ENCODE measurements at places on chromosomes 6 and 20.
A peak's percentile ranks its signal among the peaks of the same experiment; 100 is the strongest.

DNA sequence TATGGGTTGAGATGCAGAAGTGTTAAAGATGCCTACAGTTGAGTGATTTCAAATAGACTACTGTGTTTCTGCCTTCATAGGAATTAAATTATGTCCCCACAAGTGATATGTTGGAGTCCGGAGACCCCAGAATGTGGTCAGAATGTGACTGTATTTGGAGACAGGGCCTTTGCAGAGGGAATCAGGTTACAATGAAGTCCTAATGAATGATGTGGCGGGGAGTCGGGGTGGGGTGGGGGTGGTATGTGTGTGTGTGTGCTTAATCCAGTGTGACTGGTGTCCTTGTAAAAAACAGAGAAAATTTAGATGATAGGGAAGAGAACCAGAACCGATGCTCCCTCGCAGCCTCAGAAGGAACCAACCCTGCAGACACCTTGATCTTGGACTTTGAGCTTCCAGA, 448.2 kb downstream of the QKI start:
- DNase-seq, result no peak

GRCh38 chr6:110449541-110449895, 26.9 kb downstream of the SLC22A16 start:
- DNase-seq, result no peak

GRCh38 chr6:107820338-107821261, 3.5 kb downstream of the SCML4 start:
- no peak for DNase-seq

DNA sequence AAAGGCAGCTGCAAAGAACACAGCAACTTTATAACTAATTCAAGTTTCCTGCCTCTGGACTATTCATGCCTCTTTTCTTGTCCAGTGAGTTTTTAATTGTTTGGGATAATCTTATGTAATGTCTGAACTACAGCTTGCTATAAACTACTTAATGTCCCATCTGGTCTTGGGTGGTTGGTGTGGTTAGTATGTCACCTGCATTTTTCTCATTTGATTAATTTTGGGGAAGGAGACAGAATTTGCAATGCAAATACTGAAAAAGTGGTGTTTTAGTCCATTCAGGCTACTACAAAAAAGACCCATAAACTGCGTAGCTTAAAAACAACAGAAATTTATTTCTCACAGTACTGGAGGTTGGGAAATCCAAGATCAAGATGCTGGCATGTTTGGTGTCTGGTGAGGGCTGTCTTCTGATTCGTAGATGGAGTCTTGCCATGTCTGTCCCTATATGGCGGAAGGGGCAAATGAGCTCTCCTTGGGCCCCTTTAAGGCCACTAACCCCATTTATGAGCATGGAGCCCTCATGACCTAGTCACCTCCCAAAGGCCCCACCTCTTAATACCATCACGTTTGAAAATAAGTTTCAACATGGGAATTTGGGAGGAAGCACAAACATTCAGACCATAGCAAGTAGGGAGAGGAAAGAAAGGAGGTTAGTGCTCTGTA, 22.4 kb downstream of the RNF8 start:
- no peak for DNase-seq

- DNase-seq, result peak; percentile 28
Measured at GRCh38 chr6:15299430-15300131, 53.7 kb downstream of the JARID2 start.

DNA sequence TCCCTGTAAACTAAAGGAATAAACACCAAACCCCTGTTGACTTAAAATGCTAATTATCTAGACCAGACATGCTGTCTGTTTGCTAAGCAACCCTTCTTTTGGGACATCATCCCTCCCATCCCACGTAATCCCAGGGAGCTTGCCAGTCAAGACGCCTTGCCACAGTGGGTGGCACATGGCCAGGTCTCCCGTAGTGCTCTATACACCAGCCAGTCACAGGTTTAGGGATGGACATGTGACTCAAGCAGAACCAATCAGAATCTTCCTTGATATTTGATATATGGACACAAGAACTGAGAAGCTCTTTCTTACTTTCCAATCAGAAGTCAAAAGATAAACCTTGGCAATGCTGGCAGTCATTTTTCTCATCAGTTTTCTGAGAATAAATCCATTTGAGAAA, 60.0 kb downstream of the CNKSR3 start:
- DNase-seq, result no peak

- DNase-seq, result no peak
Measured at GRCh38 chr6:92259171-92259570, 1160.2 kb downstream of the EPHA7 start.

DNA sequence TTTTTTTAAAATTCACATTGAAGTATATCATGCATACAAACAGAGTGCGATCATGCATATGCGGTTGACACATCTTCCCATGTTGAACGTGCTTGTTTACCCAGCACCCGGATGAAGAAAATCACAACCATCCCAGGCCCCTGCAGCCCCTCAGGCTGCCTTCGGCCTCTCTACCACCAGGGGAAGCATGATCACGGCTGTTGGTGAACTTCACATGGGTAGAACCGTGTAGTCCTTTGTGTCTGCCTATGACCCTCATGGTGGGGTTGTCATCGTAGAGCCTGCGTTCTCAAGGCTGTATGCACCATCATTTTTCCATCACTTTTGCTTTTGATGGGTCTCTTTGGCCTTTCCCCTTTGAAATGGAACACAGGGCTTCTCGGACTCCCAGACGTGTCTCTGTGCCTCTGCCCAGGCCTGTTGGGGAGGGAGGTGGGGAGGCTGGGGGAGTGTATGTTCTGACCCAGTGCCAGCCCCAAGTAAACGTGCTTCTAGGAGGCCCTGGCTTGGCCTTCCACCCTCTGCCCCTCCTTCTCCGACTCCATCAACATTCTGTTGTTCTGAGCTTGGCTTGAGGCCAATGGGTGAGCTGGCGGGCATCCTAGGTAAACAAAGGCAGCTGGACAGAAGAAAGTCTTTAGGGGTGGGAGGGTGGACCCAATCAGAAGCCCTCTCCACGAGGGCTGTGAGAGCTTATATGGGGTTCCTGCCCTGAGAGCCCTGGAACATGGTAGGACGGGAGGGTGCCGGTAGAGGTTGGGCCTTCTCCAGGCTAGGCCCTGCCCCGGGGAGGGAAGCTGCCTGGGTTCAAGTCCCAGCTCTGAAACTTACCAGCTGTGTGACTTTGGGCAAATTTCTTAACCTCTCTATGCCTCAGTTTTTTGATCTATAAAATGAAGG, 39.7 kb downstream of the TGM2 start:
- no peak for DNase-seq

DNA sequence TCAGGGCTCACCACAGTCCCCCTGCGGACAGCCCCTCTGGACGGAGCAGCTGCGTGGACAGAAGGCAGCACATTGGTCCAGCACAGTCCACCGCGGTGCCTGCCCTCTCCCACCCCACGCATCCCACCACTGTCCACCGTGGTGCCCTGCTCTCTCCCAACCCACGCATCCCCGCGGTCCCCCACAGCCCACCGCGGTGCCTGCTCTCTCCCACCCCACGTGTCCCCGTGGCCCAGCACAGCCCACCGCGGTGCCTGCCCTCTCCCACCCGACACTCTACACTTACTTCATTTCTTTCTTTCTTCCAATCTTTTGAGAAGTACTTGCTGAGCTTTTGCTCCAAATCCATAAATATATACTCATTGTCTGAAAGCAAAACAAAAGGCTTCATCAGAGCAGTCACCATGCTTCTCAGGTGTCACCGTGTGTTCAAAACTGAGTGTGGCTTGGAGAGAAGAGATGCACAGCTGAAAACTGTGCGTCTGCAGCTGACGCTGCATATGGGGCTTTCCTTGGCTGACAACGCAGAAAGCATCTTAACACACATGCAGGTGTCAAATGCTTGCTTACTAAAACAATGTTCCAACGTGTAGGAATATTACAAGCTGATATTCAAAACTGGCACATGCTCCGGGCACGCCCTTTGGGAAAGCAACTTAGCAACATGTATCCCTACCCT, 11.8 kb downstream of the FRMD1 start:
- no peak for DNase-seq

DNA sequence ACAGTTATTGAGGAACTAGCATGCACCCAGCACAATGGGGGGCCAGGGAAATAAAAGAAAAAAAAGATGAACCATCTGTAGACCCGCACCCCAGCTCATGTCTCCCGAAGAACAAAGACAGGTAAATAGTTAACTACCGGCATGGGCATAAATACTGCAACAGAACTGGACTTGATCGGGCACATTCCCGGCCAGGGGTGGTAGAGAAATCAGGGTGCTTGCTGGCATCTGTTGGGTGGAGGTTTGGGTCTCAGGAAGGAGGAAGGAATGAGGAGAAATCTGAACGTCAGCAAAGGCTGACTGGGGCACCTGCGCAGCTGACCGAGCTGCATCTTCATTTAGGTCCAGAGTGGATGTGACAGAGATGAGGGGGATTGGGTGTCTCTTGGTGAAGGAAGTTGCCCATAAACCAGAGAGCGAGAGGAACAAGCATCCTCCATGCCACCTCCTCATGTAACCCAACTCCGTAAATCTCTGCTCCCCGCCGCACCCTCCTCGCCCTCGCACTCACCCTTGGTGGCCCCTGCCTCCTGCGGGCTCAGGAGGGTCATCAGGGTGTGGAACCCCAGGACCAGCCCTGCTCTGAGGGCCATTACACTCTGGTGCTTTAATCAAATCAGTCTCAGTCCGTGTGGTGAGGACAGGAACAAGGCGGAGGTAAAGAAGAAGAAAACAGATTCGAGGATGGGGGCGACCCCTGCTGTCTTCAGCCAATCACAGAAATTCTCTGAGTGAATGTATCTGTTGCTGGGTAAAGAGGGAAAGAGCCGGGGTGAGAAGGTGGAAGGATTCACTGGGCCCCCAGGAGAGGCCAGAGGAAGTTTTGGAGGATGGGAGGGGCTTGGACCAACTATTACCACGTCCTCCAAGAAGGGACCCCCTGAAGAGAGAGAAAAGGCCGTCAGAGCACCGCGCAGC, at the start of gene HLA-DOA:
Gene HLA-DOA, minus strand, starts transcription at position 648 of the 918 bp plus-strand sequence.
- DNase-seq, result peak; percentile 43

DNA sequence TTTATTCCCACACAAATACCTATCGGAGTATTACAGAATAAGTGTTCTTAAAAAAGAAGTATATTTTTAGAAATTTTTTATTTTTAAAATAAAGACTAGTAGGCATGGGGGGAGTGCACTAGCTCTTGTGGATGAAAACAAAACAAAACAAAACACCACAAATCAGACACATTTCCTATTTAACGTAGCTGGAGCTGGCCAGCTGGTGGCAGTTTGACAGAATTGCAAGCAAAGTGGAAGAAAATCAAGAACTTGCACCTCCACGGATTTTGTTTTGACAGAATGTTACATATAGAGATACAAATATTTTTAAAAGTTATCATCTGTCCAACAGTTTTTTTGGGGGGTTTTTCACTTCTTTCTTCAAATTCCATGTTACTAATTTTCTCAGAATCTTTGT, 63.6 kb upstream of the SNRPB2 start:
- DNase-seq, result no peak

DNA sequence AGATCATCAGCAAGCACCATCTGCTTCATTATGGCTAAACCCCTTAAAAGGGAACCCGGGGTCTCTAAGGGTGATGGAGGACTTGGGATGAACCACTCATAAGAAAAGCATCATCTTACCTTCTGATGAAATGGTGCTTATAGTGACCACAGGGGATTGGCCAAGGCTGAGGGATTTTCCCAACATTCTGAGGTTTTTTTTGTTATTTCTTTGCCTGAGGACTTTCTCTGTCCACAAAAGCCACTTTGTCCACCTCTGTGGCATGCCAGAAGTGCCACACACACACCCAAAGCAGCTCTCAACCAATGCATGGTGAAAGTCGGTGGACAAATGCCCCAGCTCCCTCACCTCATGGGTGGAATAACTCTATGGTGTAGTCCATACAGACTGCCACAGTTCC, 79.3 kb upstream of the TOP1 start:
- DNase-seq, result no peak

DNA sequence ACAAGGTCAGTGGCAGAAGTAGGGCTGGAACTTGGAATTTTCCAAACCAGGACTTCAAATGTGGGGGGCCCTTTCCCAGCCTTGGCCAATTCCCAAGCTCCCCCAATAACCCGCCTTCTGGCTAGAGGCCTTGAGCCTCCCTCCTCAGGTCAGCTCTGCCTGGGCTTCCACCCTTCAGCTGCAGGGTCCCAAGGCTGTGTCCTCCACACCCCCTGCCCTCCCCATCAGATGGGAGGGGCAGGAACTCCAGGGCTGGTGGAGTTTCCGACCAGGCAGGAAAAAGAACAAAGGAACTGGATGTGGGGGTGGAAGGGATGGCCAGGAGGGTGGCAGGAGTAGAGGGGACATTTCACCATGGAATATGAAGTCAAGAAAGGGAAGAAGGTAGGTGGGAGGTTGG, at the start of gene CCM2L:
Gene CCM2L, plus strand, starts transcription at position 338 of the 400 bp plus-strand sequence. Its CDS starts 17 bp downstream, at position 355.
- DNase-seq, result no peak

- peak; percentile 33 for DNase-seq
Measured at GRCh38 chr20:15708984-15709598, 864.2 kb downstream of the KIF16B start.

DNA sequence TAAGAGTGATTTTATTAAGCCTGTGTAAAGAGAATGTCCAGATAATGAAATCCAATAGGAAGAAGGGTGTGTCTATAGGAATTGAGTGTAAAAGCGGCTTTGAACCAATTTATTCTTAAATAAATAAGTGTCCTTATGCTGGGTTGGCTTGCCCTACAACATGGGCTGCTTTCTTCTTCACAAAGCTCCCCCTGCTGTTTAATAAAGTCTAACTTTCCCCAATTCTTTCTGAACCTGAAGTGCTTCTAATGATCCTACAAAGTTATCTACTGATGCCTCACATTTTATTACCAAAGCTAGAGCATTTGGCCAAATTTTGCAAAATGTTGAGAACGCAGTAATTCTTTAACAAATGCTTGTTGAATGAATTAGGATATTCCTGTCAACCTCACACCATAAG, 36.3 kb upstream of the SIRT5 start:
- DNase-seq, result peak; percentile 75

GRCh38 chr6:1590580-1590979, 19.1 kb upstream of the FOXC1 start:
- DNase-seq, result no peak

GRCh38 chr6:10484912-10485311, 36.2 kb upstream of the GCNT2 start:
- no peak for DNase-seq

DNA sequence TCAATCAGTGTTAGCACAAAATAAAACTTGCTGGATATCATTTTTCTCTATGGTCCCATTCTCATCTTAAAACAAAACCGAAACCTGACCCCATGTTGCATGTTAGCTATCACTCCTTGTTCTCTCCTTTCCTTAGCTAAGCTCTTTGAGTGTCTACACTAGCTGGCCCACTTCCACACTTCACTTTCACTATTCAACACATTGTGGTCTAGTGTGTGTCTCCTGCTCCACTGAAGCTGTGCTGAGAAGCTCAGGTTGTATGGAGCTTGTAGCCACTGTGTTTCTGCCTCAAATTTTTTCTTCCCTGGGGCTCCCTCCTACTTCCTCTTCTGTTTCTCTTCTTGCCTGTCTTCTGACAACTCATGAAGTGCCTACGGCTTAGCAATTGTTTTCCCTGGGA, 223.0 kb downstream of the NKAIN2 start:
- DNase-seq, result no peak

DNA sequence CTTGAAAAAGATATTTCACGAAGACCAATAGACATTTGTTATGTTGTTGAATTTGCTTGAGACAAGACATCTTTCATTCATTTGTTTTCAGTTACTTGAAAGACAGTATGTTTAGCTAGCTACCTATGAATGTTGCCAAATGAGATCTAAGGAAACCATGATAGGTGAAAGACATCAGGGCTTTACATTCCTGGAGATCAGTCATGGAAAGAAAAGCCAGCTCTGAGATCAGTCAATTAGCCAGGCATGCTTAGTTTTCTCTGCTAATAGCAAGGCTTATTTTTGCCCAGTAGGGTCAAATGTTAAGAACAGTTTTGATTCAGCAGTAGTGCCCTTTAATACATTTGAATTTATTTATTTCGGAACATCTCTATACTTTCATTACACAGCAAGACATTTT, 116.5 kb upstream of the EDN1 start:
- DNase-seq, result no peak

- peak; percentile 39 for DNase-seq
Measured at GRCh38 chr6:84033523-84034451, at the start of gene MRAP2. TSS of gene MRAP2 (plus strand) at chr6:84033772. CDS start at chr6:84055319, 21,547 bp downstream.

Measured in AG08396 (cell line).